ENCODE measurements at places on chromosomes 2 and 18.

GRCh38 chr2:46779447-46779941, 136.1 kb downstream of the MCFD2 start:
- no peak for DNase-seq

DNA sequence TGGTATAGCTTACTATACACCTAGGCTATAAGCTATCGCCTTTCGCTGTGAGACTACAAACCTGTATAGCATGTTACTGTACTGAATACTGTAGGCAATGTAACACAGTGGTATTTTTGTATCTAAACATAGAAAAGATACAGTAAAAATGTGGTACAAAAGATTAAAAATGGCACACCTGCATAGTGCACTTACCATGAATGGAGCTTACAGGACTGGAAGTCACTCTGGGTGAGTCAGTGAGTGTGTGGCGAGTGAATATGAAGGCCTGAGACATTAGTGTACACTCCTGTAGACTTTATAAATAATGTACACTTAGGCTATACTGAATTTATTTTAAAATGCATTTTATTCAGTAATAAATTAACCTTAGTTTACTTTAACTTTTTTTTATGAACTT, 258.2 kb upstream of the SP5 start:
- DNase-seq = no peak

GRCh38 chr2:41828052-41828643, 219.7 kb upstream of the PKDCC start:
- DNase-seq = no peak

- no peak for DNase-seq
Measured at GRCh38 chr2:132665401-132666140, 4.4 kb downstream of the LYPD1 start.

- no peak for DNase-seq
Measured at GRCh38 chr18:42614619-42615293, 500.7 kb downstream of the RIT2 start.

DNA sequence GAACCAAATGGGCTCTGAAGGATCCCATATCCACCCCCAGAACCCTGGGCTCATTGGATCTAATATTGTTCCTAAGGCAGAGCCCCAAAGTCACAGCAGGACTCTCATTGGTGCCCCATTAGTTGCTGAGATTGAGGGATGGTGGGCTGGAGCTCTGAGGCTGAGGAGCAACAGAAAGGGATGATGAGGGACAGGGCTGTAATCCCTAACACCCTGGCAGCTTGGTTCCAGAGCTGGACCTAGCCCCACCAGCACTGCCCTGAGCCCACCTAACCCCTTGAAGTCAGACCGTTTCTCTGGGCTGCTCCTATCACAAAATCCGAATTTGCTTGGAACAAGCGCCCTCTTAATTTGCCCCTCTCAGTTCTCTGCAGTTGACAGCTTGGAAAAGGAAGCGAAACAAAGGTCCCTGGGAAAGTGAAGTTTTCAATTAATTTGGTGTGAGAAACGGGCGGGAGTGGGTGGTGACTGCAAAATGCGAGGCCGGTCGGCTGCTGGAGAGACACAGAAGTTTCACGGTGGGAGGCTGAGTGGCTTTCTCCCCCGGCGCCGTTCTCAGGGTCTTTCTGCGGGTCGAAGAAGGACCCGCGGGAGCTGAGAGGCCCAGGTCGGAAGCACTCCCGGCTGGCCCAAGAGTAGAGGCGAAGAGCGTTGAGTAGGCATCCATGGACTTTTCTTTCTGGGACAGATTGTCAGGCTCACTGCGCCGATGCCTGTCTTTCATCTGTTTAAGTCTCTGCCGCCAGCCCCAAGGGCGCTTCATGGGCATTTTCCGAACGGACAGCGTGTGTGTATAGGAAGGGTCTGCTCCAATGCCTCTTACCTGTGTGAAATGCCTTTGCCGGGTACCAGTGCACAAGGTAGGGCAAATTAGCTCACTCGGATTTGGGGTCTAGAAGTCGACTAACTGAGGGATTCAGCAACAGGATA, 927 bp upstream of the HOXD13 start:
- no peak for DNase-seq

GRCh38 chr2:172143817-172144216, 41.1 kb upstream of the DLX2 start:
- no peak for DNase-seq

DNA sequence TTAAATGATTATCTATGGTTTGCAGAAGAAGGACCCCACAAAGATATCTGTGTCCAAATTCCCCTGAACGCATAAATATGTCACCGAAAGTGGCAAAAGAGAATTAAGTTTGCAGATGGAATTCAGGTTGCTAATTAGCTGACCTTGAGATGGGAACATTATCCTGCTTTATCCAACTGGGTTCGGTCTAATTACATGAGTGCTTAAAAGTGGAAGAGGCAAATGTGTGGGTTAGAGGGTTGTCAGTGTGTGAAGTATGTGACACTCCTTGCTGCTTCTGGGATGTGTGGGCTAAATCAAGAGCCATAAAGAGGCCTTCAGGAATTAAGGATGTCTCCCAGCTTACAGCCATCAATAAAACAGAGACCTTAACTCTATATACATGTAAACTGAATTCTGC, 53.5 kb downstream of the CDH19 start:
- DNase-seq = no peak

GRCh38 chr18:4854671-4855070, 342.4 kb downstream of the AKAIN1 start:
- DNase-seq = no peak

- no peak for DNase-seq
Measured at GRCh38 chr2:19839438-19839837, 62.3 kb downstream of the TTC32 start.

DNA sequence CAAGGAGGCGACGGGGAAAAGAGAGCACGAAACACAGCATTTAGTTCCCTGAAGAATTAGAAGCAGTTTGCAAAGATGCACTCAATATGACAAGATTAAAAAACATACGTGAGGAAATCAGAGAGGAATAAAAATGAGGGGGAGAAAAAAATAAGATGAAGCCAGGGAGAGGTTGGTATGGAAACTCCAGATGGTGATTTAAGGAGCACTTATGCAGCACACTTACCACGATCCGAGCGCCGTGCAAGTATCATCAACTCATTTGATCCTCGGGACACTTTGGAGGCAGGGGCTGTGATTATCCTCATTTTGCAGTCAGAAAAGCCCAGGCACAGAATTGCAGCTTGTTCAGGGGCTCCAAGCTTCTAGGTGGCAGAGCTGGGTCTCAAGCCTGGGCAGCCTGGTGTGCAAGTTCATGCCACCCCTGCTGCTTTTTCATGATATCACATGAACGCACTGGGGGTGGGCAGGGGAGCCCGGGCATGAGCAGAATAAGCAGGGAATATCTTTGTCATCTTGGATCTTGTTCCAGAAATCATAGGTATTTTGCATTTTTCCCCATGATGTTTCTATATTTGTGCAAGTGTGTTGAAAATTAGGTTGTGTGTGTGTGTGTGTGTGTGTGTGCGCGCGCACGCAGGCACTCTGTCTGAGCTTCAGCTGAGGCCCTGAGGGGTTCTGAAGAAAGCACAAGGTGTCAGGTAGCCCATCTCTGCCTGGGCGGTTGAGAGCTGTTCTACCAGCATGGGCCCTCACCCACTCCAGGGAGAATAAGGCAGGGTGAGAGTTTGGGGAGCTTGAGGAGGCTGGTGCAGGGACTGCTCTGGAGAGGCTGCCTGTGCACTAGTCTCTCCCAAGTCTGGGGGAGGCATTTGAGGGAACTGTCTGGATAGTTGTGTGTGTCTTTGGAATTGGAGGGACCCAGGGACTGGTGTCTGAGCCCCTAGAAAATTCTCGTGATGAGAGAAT, 25.0 kb upstream of the PDIA6 start:
- DNase-seq = no peak

- no peak for DNase-seq
Measured at GRCh38 chr18:57687970-57688369, 66.3 kb upstream of the NARS1 start.

DNA sequence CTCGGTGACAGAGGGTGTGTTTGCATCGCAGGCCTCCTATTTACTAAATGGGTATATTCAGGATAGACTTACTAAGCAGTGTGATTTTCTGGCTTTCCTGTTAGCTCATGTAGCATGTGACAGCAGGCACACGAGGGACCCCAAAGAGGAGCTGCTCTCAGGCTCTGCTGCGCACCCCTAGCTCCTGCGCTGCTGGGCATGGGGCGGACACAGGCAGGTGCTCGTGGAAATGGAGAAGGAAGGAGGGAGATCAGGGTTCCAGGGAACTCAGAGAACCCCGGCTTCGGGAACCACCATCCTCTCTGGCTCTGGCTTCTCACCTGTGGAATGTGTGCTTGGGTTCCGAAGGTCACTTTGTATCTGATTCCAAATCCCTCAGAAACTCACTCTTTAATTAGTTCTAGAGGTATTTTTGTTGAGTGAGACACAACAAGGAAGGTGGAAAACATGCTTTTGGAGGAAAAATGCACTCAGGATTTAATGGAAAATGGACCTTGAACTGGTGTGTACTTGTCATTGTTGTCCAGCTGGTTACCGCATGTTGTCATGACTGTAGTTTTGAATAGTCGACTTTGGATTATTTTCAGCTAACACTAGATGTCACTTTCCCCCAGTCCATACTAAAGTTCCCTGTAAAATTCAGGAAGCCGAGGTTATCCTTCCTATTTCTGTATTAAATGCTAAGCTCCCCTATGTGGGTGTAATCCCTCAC, 3.5 kb downstream of the SNTG2 start:
- no peak for DNase-seq

DNA sequence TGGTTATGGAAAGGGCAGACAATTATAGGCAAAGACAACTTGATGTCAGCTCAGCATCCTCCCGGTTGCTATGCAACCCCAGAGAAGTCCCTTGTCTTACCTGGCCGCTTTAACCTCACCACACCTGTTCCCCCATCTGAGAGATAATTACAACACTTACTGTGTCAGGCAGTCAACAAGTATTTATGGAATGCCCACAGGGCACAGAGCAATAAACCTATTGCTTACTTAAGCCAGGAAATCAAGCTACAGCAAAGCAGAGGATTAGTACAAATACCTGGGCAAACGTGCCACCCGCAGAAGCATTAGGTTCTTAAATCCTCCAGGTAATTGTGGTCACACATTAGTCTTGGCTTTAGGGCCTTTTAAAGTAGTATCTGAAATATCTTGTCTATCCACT, 320.4 kb upstream of the REV1 start:
- DNase-seq = no peak

- DNase-seq = no peak
Measured at GRCh38 chr18:47779381-47779780, 151.1 kb downstream of the SMAD2 start.

GRCh38 chr2:178331474-178332432, 119.2 kb downstream of the PRKRA start:
- peak; percentile 14 for DNase-seq

- DNase-seq = no peak
Measured at GRCh38 chr18:60406721-60407120, 34.1 kb upstream of the MC4R start.

- DNase-seq = no peak
Measured at GRCh38 chr2:152961351-152961750, 242.9 kb downstream of the ARL6IP6 start.

DNA sequence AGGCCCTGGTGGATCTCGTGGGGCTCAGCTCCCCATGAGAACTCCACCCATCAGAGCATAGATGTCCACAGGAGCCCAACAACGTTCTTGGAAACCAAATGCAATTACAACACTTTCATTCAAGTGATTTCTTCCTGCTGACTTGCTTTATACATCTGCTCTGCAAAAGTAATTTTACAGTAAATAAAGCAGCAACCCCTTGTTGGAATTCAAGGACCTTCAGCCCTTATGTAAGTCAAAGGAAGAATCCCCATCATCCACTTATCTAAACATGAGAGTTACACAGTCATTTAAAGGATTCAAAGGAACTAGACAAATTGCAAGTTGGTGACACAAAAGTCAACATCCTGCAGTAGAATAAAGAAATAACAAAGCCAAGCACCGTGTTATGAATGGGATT, 17.1 kb upstream of the ANTXR1 start:
- no peak for DNase-seq

DNA sequence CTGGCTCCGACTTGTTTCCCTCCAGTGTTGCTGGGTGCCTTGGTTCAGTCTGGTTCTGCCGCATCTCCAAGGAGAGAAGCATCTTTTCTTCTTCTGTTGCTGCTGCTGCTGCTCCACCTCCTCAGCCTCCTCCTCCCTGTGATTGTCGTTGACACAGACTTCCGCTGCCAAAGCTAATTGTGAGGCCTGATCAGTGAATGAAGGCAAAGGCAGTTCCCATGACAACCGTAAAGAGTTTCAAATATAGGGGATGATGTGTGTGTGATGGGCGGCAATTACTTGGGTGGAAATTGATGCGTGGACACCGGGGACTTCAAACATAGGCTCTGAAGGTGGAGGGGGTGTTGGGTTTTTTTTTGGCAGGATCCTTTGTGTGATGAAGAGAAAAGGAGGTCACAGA, 13.7 kb downstream of the TET3 start:
- DNase-seq = no peak

- no peak for DNase-seq
Measured at GRCh38 chr2:172440795-172441194, 13.4 kb downstream of the ITGA6 start.

- DNase-seq = no peak
Measured at GRCh38 chr2:186913870-186914269, 64.9 kb upstream of the ZSWIM2 start.

GRCh38 chr2:230972046-230972445, 23.9 kb upstream of the SPATA3 start:
- no peak for DNase-seq

- DNase-seq = no peak
Measured at GRCh38 chr2:221142341-221142740, 429.8 kb downstream of the EPHA4 start.

- no peak for DNase-seq
Measured at GRCh38 chr2:116716038-116716437, 1098.5 kb upstream of the DDX18 start.

- no peak for DNase-seq
Measured at GRCh38 chr18:23740105-23740830, 51.0 kb downstream of the LAMA3 start.

GRCh38 chr2:172093416-172094293, 8.3 kb downstream of the DLX1 start:
- DNase-seq = no peak

DNA sequence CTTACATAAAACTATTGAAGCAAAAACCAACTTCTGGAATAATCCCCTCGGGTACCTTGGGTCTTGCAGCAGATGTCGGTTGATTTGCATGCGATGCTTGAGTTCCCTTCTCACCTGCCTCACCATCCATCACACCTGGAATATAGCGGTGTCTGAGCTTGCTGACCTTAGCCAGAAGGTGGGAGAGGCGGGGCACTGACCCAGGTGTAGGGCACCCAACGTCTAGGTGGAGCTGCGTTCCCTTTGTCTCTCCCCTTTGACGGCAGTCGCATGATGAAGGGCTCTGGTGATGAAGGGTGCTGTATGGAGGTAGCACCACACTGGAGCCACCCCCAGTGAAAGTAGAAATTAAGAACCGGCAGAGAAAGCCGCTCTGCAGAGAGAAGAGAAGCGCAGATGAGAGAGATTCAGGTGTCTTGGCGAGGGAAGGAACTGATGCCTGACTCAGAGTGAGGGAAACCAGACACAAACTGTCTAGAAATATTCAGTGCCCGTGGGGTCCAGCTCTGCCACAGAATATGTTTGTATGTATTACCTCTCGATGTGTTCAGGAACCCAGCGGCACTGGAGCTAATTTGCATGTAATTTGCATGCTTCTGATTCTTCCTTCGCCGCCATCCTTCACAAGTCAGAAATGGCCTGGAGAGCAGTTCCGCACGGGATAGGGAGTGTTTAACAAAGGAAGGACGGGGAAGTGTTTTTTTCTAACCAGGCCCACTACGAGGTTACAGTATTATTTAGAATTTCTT, 19.4 kb upstream of the MBP start:
- no peak for DNase-seq

Data from HuH-7 (cell line).